ENCODE measurements at places on chromosomes 16 and 17.

DNA sequence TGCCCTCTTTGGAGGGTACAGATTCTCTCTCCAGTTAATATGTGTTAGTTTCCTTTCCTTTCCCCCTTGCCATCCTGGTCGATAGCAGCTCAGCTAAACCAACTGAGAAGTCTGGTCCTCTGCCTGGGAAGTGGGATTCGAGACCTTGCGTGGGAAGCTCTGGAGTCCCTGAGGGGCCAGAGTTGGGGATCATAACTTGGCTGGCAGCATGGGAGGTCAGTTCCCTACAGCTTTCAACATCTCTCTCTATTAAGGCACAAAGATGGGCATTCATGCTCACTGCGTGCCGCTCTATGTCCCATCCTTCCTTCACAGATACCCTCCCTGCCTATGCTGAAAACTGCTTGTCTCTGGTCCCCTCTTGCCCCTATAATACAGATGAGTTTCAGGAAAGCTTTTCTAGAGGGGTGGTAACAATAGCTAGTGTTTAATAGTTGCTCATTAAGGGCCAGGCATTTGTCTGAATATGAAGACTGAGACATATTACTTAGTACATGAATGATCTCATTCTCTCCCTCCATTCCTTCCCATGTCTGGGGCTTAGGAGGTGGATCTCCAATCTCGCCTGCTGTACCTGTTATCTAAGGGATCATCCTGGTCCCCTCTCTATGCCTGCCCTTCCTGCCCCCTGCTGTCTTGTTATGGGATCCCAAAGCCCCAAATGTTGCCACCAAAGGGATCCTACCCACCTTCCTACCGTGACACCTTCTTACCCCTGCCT is 10.8 kb downstream of the THRA start:
- no peak for DNase-seq

DNA sequence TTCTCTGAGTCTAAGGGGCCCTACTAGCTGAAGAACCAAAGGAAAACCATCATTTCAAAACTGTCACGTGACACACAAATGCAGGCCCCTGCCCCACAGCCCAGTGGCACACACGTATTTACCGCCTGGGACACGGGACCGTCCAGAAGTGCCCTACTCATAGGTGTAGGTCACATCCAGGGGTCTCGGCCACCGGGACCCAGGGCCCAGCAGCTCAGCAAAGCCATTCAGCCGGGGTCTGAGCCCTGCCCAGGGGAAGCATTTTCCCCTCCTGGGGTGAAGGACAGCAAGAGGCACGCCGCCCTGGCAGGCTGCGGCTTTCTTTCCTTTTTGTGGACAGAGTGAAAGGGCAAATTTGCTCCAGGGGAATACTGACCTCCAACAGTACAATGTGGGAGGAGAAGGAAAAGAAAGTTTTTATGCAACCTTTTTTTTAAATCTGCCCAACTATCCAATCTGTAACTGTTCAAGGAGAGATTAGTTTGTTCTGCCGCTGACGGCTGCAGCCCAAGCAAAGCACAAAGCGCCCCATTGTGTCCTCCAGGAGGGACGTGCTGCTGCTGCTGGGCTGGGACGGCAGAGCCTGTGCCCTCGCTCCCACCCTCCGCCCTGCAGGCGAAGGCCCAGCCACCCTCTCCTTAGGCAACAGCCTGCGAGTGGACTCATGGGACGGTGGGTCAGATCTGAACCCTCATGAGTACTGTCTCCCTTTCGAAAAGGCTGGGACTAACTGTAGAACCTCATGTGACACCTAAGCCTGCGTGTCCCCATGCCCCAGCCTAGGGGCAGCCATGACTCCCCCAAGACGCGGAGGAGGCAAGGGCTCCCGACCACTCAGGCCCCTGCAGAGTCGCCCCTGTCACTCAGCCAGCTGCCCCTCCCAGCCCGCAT is 21.3 kb downstream of the SLC7A5 start:
- no peak for DNase-seq

DNA sequence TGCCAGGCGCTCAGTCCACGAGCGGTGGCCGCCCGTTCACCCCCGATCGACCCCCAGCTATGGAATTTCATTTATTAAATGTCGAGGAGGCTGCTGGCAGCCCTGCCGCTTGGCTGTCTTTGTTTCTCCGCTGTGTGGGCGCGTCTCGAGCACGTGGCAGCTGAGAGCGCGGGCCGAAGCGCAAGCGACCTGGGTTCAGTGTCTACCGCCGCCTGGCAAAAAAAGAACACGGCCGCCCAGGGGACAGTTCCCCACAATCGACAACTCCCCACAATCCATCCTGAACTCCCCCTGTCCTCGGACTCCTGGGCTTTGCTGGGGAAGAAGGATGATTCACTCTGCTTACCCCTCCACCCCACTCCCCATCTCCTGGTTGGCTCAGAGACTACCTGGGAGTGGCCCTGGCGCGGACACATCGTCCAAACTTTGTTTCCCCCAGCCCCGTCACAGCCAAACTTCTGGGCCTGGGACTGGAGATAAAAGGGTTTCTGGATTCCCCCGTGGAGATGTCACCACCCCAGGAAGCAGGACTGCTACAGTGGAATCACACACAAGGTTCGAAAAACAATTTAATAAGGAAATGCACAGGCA is 1.7 kb upstream of the ANKRD13B start:
- peak; percentile 19 for DNase-seq

GRCh38 chr16:88818575-88818874 is 6.8 kb upstream of the APRT start:
- no peak for DNase-seq

DNA sequence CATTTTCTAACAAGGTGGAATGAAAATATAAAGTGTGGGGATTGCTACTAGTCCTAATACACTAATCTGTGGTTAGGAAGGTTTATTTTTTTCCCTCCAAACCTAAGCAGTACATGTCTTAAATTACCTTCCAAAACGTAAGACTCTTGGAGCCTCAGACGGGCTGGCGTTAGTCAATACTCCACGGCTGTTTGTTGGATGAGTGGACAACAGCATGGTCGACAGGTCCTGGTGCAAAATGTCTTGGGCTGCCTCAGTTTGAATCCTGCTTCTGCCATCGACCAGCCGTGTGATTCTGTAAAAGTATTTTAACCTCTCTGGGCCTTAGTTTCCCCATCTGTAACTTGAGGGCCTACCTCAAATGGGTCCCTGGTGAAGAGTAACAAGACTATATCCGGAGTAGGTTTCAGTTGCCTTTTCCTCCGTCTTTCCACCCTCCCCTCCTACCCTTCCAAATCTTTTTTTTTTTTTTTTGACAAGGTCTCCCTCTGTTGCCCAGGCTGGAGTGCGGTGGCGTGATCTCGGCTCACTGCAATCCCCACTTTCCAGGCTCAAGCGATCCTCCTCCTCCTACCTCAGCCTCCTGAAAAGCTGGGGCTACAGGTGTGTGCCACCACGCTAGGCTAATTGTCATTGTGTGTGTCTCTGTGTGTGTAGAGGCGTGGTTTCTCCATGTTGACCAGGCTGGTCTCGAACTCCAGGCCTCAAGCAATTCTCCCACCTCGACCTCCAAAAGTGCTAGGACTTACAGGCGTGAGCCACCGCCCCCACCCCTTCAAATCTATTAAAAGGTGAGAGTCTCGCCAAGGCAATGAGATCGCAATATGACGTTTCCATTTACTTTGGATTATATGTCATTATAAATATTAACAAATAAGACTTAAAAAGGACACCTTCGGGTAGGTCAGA is 5.8 kb downstream of the SCGB1C2 start:
- DNase-seq, result no peak

- DNase-seq, result no peak
Measured at GRCh38 chr16:53932975-53933374, 229.0 kb downstream of the FTO start.

- DNase-seq, result peak; percentile 1
Measured at GRCh38 chr17:5619088-5619740, 34.9 kb upstream of the NLRP1 start.

- no peak for DNase-seq
Measured at GRCh38 chr16:31194898-31195297, 7.7 kb downstream of the PYCARD start.

DNA sequence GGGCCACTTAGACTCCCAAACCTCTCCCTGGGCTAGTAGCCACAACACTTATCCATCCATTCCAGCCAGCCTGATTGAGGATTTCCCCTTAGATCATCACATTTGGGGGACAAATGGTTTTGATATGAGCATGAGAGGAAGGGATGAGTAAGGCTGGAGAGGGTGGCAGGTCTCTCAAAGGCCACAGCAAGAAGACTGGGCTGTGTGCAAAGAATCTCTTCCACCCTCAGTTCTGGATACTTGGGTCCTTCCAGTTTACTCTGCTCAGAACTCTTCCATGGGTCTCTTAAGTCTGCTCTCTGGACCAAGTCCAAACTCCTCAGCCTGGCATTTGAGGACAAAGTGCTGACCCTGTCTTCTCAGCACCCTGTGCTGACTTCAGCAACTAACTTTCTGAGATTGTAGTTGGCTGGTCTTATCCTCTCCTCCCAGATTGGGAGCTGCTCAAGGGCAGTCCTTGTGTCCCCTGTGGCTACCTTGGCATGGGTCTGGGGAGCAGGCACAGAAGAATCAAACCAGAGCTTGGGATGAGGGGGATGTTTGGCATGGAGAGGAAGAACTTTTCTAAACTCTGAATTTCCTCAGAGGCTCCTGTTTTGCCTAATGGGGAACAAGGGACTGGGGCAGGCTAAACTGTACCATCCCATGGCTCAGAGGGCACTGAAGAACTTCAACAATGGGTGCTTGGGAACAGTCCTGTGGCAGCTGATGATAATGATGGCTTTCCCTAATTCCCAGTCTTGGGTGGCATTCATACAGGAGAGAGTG is 3.1 kb upstream of the NFATC3 start:
- peak; percentile 35 for DNase-seq

- DNase-seq, result no peak
Measured at GRCh38 chr17:64648234-64648633, 13.9 kb downstream of the SMURF2 start.

Data from inflammatory macrophage treated with lipopolysaccharide for 4 hours (primary cell).